ENCODE measurements at places on chromosomes 5 and 9. TPM values are rescaled to one million over a fixed set of nuclear protein-coding genes. Genes with fewer than 3 reads are reported as not detected.

SLC35A4 gene
- total RNA-seq, result 76.4 TPM

CNTNAP3 gene
- 7.4 TPM for total RNA-seq

BTNL3 gene
- total RNA-seq, result not detected

DNAH5 gene
- 0.19 TPM for total RNA-seq

DNA sequence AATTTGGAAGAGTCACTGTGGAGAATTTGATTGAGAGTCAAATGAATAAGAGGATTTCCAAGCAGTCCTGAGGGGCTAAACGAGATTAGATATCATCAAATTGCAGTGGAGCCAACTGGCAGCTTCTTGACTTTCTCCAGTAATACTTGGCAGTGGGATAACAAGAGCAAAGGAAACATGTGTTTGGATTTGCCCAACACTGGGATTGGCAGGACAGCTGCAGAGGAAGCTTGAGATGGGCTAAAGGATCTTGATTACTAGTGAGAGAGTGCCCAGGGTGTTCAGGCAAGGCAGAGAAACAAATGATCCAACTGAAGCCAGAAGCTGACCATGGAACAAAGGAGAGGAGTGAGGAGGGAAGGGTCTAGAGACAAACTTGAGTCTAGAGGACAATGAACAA, 356.0 kb upstream of the ISL1 start:
- DNase-seq, result no peak

- no peak for DNase-seq
These were observed 126.4 kb downstream of the MAT2B start for GRCh38 chr5:163631856-163632255.

- no peak for DNase-seq
These were observed 20.9 kb downstream of the ZBED3 start for GRCh38 chr5:77066184-77066583.

- no peak for DNase-seq
These were observed 39.3 kb downstream of the NTNG2 start for GRCh38 chr9:132201139-132201538.

- DNase-seq, result peak; percentile 37
These were observed 12.8 kb downstream of the CCNI2 start for GRCh38 chr5:132760049-132760420.

- peak; percentile 85 for DNase-seq
These were observed at the start of gene ADAM19 for GRCh38 chr5:157575381-157576020. Gene ADAM19, minus strand, starts transcription at chr5:157575775. Its CDS starts 79 bp downstream, at chr5:157575696.

- DNase-seq, result no peak
These were observed 15.4 kb downstream of the CCT5 start for GRCh38 chr5:10265245-10266109.

DNA sequence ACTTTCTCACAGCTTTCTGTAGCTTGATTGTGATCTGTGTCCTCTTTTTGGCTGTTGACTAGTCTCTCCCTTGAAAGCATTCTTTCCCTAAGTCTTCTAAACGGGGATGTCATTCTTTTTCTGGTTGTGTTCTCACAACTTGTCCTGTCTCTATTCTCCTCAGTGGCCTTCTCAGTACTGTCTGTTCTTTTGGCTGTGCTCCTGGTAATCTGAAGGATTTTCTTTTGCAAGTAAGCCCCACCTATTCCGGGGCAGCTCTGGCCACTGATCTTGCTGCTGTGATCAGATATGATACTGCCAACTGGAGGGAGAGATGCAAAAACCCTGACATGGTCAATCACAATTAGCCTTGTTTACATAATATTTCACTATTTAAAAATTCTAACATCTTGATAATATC, 172.2 kb downstream of the CDC42SE2 start:
- no peak for DNase-seq

GRCh38 chr5:33994845-33995244, 10.4 kb upstream of the SLC45A2 start:
- DNase-seq, result no peak

DNA sequence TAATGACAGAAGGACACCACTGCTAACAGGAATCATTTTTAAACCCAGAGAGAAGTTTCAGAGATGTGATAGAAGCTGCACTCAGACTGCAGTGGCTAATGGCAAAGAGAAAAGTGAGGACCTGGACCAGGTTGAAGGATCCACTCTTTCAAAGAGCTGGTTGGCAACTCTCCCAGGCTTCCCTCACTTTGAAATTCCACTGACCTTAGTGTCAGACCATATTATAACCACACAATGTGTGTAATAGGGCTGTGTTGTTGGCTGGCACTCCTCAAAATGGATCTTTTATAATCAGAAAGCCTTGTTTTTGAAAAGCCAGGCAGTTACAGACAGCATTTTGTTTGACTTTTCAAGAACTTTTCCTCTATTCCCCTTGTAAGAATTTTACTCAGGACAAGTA, 280.7 kb downstream of the PRELID2 start:
- DNase-seq, result no peak

GRCh38 chr9:79911724-79912123, 340.0 kb downstream of the TLE4 start:
- DNase-seq, result no peak

GRCh38 chr5:31598640-31599611, 40.0 kb upstream of the PDZD2 start:
- DNase-seq, result no peak

DNA sequence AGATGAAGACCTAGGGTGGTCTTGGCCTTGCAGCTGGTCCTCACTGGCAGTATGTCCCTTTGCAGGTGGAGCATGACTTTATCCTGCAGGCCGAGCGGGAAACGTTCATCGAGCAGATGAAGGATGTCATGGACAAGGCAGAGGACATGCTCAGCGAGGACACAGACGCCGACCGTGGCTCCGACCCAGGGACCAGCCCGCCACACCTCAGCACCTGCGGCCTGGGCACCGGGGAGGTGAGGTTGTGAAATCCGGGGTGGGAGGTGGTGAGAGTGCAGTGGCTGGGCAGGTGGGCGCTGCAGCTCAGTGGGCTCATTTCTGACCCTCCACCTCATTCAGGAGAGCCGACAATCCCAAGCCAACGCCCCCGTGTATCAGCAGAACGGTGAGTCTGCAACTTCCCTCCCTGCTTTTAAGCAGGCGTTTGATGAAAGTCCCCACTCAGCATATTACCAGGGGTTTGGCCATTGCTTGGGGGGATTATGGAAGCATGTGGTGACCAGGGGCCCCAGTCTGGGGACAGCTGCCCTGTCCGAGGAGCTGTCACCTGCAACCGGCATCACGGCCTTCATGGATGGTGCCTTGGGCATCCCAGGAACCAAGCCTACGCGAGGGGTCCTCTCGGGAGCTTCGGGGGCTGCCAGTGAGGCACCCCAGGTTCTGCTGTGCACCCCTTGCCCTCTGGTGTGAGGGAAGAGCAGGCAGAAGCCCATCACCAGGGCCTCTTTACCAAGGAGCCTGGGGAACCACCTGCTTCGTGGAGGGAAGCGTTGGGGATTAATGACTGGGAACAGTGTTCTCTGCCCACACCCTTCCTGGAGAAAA, 84.0 kb downstream of the WNK2 start:
- peak; percentile 59 for DNase-seq

DNA sequence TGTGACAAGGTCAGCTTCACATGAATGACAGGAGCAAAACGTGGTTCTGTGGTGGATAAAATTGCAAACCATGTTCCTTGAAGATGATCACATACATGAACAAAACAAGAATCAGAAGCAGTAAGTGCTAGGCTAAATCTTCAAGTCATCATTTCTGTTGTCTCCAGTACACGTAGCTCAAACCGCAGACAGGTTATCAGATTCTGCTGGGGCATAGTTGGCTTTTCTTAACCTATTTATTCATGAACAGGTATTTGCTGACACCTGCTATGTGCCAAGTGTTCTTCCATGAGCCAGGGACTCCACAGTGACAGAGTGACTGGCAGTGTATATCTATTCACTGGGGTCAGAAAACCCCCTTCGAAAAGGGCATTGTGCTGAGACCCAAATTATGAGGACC, 20.8 kb downstream of the MFAP3 start:
- no peak for DNase-seq

- no peak for DNase-seq
These were observed 3.8 kb downstream of the COL23A1 start for GRCh38 chr5:178586396-178586795.

Data from Right ventricle myocardium inferior (tissue), 1 donor.